Left ventricle myocardium inferior (tissue), 1 donor: ENCODE measurements at places on chromosomes 1 and 21.

DNA sequence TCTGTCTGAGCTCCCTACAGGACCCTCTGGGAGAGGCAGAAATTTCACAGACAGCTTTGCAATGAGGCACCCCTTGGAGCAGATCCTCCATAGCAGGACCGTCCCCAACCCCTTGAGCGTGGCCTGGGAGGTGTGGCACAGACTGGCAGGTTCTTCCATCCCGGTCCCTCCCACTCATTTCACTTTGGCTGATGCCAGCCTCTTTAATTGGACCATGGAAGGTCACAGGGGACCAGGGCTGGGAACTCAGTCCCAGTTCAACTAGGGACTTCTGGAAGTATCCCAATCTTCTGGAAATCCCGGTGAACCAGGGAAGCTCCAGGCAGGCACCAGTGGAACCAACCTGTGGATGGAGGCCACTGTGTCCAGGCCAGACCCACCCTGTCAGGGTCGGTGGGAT is 83.7 kb downstream of the SPSB1 start:
- DNase-seq = no peak

DNA sequence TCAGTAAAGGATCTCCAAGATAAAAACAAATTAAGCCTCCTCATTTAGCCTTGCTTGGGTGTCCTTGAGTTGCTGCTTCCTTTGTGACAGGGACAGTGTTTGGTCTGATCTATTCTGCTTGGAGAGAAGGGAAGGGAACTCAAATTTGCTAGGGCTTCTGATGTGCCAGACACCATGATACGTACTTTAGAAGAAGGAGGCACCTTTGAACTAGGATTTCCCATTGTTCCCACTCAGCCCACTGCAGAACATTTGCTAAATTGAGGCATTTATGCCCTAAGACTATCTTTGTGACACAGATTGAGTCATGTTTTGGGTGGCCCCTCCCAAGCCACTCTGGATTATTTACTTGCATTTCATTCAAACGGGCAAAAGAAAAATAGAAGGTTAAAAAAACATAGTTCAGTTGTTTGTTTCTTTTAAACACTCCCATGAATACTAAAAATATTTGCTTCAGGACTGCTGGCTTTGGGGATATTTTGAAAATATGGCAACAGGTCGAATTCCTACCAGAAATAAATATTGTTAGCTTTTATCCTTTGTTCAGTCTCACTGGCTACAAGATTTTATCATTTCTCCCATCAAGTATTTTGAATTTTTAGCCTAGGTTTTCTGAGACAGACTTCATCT is 81.9 kb upstream of the WLS start:
- no peak for DNase-seq

- no peak for DNase-seq
Measured at GRCh38 chr1:4836574-4836973, 182.2 kb downstream of the AJAP1 start.

GRCh38 chr1:236301958-236302335 is 20.2 kb upstream of the ERO1B start:
- no peak for DNase-seq

DNA sequence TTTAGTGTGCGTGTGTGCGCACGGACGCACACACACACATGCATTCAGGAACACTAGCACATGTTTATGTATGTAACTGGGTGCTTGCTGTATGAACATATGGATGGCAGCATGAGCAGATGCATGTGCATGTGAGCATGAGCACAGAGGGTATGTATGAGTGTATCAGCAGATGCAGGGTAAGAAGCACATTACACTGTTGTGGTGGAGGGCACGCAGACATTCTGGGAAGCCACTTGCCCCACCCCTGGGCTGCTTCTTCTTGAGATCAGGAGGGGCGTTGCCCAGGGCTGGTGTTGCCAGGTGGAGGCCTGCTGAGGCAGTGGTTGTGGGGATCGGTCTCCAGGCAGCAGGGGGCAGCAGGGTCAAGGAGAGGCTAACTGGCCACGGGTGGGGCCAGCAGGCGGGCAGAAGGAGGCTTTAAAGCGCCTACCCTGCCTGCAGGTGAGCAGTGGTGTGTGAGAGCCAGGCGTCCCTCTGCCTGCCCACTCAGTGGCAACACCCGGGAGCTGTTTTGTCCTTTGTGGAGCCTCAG is 3.9 kb upstream of the P3R3URF start:
- DNase-seq = no peak

GRCh38 chr1:79663916-79664315 is 657.4 kb upstream of the ADGRL4 start:
- DNase-seq = no peak

DNA sequence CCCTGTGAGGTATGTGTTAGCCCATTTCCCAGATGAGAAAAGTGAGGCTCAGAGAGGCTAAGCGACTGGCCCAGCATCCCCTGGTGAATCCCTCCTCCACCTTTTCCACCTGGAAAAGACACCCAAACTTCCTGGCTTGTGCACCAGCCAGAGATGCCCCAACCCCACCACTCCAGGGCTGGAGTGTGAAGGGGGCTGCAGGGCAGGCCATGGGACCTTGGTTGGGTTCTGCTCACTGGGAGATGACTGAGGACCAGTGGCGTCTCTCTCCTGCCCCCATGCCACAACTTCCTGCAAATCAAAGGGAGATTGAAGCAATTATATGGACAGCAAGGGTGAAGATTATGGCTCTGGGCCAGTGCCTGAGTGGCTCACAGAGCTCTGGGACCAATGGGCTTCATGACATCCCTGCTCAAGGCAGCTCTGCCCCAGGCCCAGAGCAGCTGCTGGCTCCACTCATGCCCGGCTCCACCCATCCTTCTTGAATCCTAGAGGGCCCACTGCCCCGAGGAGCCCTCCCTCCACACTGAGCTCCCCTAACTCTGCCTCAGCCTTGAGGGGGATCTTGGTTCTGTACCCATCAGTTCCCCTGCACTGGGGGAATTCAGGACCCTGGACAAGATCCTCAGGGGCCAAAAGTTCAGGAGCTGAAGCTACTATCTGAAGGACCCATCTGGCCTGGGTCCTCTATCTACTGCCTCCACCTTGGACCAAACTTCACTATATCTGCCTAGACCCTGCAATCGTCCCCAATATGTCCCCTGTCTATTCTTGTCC is 416.9 kb downstream of the PTPRU start:
- no peak for DNase-seq

GRCh38 chr1:202063093-202063492 is 52.7 kb downstream of the ELF3 start:
- DNase-seq = no peak

GRCh38 chr1:154453574-154454352 is 48.3 kb upstream of the TDRD10 start:
- no peak for DNase-seq
